NAMALWA (cell line): ENCODE measurements at places on chromosomes 1 and 21.

DNA sequence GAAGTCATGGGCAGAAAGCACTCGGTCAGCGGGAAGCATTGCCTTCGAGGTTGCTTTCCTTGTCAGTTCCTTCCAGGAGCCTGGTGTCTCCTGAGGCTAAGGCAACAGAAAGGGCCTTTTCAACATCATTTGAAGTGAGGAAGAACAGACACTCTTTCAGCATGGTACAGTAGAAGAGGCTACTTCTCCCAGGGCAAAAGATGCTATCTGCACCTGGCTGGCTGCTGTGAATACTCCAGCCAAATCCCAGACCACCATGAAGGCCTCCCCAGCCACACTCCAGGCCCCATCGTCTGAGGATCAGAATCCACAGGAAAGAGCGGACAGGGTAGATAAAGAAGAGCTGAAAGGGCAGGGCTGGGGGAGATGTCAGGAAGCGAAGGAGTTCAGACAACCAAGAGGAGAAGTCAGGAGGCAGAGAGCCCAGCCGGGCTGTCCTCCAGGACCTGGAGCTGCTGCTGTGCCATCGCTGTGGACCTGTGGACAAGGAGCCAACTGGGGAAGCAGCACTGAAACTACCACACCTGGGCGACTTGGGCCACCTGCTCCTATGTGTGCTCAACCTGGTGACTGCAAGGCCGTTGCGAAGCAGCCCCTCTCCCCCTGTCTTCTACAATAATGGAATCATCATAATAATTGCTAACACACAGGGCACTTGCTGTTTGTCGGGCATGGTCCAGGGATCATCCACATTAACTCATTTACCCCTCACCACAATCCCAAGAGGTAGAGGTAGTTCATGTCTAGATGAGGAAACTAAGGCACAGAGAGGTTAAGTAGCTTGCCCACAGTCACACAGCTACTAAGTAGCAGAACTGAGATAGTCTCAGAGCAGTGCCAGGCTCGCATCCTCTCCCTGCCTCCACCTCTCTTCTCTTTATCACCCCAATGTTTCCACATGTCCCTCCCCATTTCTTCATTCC, 88.0 kb upstream of the ZBTB40 start:
- DNase-seq, result no peak

GRCh38 chr1:7893529-7894180, 40.8 kb upstream of the UTS2 start:
- no peak for DNase-seq

- DNase-seq, result no peak
Measured at GRCh38 chr1:46646331-46646730, 21.8 kb downstream of the ATPAF1 start.

DNA sequence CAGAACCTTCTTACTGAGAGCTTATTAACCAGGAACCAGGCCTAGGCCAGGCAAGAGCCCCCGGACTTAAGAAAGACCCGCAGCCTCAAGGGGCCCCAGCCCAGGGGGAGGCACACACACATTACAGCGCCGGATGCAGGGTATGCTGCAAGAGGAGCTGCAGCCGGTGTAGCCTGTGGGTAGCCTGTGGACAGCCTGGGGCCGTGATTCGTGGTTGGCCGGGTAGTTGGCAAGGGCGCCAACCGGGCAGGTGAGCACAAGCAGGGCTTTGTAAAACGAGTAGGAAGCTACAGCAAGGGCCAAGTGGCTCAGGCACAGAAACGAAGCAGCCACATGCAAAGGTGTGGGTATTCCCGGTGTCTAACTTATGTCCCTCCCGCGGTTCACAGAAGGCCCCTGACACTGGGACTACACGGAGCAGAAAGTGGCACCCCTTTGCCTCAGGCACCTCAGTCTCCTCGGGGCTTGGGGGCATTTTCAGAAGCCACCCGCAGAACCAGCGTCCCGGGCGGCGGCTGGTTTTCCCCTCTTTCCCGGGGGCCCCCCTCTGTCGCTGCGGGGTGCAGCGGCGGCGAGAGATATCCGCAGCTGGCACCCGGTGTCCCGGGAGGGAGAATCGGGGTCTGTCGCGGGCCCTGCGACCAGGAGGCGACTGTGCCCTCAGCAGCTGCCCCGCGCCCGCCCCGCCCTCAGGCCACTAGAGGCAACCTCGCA, 40.8 kb downstream of the KIAA1614 start:
- DNase-seq, result no peak

DNA sequence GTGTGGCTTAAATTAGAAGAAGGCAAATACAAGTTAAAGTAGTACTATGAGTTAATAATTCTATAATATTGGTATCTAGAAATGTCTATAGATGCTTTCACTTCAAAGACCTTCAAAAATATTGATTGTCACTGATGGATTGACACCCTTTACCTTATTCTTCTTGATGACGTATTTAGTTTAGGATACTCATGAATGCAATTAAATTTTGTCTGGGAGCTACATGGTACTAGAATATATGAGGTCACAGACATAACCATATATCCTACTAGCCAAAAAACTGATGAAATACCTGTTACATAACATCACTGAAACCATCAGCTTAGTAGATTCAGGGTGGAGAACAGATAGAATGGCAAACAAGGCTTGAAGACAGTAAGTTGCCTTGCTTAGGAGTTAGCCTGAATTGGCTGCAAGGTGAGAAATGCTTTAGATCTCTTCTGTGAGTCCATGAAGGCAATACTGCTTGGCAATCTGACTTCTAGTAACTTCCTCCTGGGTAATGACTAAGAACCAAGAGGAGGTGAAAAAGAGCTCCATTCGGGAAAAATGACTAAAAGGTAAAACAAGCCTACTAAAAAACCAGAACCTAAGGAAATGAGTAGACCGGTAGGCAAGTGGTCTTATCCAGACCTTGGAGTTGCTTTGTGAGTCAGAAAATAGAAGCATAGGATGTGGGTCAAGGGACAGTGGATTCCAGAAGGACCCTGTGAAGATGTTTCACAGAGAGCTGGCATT, 16.9 kb upstream of the ARHGAP29 start:
- DNase-seq, result no peak

- no peak for DNase-seq
Measured at GRCh38 chr1:204929487-204930154, 59.0 kb downstream of the NFASC start.

GRCh38 chr1:31593136-31593665, 16.9 kb downstream of the TINAGL1 start:
- no peak for DNase-seq

- no peak for DNase-seq
Measured at GRCh38 chr21:39673163-39673562, 60.4 kb downstream of the B3GALT5 start.

DNA sequence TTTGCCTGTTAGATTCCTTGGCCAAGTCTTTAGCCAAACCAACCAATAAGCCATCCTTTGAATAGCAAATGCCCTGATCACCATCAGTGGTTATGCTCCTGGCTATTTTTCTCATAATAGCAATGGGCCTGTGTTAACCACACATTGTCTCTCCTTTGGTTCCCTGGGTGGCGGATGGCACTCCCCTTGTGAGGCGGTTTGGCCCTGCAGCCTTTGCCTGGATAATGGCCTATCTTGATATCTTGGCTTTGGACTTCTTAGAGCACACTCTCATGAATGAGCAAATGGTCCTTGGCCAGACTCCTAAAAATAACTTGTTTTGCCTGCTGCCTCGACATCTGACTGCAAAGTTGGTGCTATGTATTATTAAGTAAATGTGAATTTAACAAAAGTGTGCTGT, 22.4 kb upstream of the ZBTB18 start:
- no peak for DNase-seq

GRCh38 chr1:20152599-20152930, 13.4 kb downstream of the PLA2G2F start:
- no peak for DNase-seq

DNA sequence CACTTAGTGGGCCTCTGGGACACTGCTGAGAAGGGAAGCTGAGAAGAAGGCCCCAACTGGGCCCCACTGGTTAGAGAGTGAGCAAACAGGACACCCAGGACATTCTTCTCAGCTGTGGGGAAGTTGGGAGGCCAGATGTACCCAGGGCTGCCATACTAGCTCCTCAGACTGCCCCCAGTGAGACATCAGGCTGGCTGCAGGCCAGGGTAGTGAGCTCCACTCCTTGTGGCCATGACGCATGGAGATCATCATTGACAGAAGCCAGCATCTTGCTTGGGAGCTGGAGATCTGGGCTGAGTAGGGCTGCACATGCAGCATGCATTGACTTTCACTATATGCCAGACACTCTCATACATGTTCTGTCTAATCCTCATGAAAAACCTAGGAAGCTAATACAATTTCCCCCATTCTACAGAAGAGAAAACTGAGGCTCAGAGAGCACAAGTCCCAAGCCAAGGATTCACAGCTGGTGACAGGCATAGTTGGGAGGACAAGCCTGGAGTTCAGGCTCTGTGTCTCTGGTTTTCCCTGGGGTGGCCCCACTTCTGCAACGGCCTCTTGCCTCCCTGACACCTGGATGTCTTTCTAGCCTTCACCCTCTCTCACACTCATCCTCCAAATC, 24.1 kb upstream of the MYCL start:
- DNase-seq, result no peak

GRCh38 chr1:157646144-157646543, 48.3 kb upstream of the FCRL4 start:
- peak; percentile 15 for DNase-seq

DNA sequence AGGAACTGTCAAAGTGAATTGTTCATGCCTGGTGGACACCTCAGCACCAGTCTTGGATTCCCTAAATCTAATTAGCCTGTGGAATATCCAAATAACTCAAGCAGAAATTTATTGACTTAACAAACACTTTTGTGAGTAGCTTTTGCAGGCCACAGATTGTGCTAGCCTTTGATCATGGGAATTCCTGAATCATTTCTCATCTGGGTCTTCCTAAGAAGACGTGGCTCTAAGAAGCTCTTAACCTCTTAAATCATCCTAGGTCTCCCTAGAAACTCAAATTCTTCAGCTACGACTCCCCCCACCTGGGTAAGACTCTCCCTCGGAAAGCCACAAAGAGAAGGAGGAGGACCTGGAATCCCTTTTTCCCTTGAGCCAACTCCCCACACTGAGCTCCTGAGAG, 53.8 kb upstream of the PSEN2 start:
- DNase-seq, result no peak

DNA sequence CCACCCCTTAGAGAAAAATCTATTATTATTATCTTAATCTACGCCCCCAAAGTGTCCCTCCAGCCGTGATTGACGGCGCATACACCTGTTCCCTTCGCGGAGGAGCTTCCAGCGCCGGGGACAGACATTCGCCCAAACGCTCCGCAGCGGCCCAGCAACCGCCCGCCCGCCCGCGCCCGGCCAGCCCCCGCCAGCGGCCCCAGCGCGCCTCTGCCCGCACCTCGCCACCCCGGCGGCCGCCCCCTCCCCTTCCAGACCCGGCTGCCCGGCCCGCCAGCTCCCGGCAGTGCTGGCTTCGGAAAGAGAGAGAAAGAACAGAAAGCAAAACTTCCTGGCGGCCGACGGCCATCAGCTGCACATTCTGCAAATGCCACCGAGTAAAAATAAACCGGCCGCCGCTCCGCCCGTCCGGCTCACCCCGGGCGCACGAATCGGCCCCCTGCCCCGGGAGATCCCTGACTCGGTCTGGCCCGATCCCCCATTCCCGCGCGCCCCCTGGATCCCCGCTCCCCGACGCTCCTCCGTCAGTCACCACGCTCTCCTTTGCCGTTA, 1.6 kb downstream of the CASZ1 start:
- no peak for DNase-seq

GRCh38 chr1:204882479-204882878, 11.8 kb downstream of the NFASC start:
- DNase-seq, result no peak

GRCh38 chr1:85356130-85356529, 79.7 kb upstream of the BCL10 start:
- DNase-seq, result no peak

GRCh38 chr1:45493116-45493697, 2.2 kb upstream of the TESK2 start:
- peak; percentile 81 for DNase-seq

DNA sequence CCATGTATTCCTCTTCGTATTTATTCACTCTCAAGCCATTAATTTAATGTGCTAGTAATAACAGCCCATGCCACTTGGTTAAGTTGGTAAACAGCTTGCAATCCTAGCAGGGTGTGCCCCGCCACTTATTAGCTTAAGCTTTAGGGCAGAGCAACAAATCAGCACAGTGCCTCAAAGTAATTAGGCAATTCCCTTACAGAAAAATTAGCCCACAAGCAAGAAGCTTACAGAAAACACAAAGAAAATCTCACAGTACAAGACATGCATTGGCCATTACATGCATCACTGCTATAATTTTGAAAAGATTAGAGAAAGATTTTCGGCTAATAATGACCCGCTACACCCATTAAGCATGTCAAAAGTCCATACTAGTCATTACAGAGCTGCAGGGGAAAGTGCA, 47.6 kb downstream of the TGFB2 start:
- DNase-seq, result no peak

DNA sequence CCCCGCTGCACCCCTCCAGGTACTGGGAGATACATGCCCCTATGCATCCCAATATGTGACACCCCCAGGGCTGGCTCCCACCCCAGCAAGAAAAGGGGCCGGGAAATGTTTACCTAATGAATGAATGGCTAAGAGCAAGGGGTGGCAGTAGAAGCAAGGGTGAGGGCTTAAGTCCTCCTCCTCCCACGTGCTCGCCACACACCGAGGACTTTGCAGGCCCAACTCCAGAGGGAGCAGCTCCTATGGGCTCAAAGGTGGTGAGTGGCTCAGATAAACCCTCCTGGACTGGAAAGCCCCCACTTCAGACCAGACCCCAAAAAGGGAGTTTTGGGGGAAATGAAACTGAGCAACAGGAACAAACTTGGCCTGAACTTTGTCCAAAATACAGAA, 11.4 kb downstream of the SLC45A3 start:
- DNase-seq, result peak; percentile 47

- no peak for DNase-seq
Measured at GRCh38 chr1:24022581-24023361, 42.6 kb upstream of the SRSF10 start.

- no peak for DNase-seq
Measured at GRCh38 chr1:17191990-17192242, 13.0 kb upstream of the PADI1 start.

DNA sequence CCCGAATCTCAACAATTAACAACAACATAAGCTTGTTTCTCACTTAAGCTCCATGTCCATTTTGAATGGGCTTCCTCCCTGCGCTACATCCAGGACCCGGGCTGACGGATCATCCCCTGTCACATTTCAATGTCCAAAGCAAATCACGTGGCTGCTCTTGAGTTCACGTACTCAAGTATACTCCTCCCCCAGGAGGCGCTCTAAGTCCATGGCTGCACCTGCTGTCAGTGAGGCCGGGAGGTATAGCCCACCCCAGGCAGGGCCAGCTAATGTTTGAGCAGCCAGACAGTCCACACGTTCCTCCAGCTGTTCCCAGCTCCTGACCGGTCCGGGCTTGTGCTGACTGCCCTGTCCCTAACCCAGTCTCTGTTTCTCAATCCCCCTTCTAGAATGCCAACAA, 220.8 kb downstream of the SLC35F3 start:
- peak; percentile 48 for DNase-seq

DNA sequence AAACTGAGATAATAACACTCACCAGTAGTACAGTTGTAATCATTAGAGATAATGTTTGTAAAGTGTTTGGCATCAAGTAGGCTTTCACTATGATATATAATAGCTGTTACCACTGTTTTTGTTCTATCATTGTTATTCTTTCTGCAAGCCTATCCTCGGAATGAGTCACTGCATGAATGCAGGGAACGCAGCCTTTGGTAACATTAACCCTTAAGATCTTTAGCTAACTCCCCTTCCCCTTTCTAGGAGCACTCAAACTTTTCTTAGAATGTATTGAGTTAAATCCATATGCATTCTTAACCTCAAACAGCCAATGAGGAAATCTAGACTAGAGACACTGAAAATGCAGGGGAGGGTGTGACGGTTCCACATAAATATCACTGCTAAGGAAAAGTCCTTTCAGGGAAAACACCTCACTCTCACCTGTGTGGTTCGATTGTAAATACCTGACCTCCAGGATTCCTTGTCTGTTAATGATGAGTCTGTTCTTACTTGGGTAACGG, 467.3 kb downstream of the SETD4 start:
- no peak for DNase-seq
